NCI-H1436 treated with DMSO at 0.1 percent for 48 hours (cell line): ENCODE measurements at places on chromosomes 1 and 21.

DNA sequence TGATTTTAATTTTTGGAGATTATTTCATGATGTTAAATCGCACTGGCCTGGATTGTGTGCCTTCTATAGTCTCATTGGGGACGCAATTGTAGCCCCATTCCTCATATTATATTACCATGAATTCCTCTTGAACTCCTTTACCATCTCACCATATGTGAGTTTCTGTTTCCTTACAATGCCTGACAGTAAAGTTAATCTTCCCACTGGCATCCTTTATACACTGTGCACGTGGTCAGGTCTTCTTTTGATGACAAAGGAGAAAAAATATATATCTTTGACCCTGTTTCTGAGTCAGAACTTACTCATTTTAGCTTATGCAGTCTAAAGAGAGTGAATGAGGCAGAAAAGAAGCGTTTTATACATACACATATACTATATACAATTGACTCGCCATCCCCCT, 774 bp upstream of the ABL2 start:
- no peak for DNase-seq

DNA sequence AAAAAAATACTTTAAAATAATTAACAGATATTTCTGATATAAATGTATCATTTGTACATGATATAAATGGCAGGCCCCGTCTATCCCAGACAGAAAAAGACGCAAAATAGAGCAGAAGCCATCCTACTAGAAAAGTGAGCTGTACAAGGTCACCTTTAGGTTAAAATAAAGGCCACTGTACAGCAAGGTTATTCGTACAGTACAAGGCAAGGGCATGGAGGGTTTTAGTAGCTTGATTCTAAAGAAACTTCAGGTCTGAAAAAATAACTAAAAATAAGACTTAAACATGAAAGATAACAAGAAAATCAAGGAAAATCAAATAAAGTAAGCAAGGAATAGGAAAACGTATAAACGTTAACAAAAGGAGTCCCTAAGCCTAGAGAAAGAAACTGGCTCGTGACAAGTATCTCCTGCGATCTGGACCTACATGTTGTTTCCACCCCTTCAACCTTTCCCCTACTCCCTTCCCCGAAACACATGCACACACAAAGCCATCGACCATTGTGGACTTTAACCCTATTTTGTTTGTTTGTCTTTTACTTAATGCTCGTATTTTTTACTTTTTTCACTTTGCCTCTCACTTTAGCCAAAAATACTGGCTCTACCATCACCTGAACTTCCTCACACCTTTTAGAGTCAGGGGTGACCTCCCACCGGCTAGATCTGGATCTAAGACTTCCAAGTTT, 26.5 kb upstream of the SLC30A10 start:
- DNase-seq: no peak

- no peak for DNase-seq
These were observed 122.3 kb downstream of the TNFSF18 start for GRCh38 chr1:172928412-172928811.

DNA sequence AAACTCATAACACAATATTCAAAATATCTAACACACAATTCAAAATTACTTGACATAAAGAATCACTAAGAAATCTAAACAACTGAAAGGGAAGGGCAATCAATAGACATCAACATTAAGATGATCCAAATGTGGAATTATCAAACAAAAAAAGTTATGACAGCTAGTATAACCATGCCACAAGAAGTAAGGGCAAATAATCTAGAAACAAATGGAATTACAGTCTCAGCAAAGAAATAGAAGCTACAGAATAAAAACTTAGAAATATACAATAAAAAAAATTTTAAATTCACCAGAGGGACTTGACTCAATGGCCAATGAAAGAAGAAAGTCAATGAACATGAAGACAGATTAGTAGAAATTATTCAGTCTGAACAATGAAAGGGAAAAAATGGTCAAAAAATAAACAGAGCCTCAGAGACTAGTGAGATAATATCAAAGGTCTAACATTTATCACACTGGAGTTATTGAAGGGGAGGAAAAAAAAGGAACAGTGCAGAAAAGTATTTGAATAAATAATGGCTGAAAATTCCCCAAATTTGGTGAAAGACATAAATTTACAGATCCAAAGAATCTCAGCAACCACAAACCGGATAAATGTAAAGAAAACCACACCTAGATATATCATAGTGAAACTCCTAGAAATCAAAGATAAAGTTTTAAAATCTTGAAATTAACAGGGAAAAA, 41.8 kb downstream of the BARHL2 start:
- DNase-seq: no peak

GRCh38 chr1:24896176-24896575, 33.9 kb downstream of the RUNX3 start:
- DNase-seq: no peak

DNA sequence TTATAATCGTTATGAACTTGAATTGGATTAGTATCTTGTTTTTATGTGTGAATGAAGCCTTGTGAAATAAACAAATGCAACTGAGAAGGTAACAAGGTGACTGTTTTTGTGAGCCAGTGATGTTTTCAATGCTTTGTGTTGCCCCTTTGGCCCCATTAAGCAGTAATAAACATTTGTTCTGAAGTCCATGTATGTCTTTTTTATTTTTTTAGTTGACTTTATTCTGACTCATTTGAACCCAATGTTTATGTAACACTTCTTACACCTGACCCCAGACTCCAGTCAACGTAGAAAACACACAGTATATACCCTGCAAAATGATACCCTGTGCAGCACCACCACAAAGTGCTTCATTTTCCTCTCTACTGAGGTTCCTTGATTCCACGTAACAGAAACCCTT, 4.6 kb upstream of the CACYBP start:
- DNase-seq: no peak

GRCh38 chr1:17554954-17555353, 15.5 kb downstream of the ARHGEF10L start:
- no peak for DNase-seq

DNA sequence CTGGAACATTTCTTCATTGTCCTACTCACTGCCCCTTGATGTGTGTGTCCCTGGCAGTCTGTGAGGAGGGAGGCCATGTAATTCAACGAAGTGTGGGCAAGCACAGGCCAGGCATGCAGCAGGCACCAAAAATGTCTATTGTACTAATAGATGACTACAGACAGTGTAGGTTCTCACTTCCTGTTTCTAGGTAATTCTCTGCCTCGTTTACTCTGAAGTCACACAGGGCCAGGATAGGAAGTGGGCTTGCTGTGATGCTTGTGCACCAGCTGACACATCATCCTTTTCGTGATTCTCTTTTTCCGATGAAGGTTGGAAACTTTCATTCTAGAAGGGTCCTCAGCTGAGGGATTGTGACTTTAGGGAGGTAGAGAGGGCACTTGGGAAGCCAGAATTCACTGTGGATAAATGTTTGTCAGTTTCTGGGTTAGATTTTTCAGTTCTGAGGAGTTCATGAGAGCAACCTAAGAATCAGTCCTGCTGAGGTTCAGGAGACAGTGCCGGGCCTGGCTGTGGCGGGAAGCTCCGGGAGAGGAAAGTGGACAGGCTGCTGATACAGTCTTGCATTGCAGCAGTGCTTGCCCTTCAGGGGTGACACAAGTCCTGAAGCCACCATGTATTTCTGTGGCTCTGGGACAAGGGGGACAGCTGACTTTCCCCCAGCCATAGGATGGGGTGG, 4.3 kb upstream of the CSF1 start:
- DNase-seq: no peak

GRCh38 chr1:103523346-103523745, 2.2 kb upstream of the RNPC3 start:
- no peak for DNase-seq

DNA sequence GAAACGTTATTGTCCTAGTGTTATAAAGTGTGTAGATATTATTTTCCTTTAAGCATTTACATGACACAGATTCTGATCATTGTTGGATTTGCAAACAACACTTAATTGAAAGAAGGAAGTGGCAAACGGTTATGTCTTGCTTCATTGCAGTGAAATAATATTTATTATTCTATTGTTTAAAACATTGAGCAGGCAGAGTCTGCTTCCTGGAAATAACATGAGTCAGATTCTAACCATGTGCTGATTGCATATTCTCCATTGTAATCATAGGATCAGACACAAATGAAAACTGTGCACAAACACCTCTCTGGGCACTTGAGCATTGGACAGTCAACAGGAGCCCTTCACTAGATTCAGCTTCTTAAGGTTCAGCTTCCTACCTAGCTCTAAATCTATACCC, 46.8 kb upstream of the USP25 start:
- no peak for DNase-seq

GRCh38 chr1:218451415-218451814, 106.3 kb downstream of the TGFB2 start:
- no peak for DNase-seq

GRCh38 chr1:4117196-4117595, 217.1 kb upstream of the C1orf174 start:
- no peak for DNase-seq

DNA sequence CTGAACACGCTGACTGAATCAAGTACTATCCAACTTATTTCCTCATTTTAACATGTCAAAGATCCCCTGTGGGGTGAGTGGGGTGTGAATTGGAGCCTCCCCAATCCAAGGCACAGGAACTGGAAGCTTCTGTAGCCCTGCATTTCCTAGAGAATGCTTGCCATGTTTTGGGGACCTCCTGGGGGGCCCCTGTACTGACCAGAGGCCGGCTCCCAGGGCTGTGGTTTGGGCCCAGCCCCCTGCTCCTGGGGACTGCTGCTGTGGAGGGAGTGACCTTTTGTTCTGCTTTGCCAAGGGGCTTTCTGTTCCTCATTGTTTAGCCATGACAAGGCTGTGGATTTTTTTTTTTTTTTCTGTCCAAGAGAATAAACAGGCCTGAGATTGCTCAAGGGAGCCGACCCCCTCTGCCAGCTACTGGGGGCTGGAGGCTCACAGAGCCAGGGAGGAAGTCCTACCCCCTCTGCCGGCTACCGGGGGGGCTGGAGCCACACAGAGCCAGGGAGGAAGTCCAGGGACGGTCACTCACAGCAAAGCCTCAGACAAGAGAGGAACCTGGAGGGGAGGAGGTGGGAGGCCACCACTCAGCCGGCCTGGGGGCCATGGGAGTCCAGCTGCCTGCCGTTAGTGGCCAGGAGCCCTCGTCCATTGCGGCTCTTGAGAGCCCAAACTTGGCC, 17.4 kb downstream of the TNFRSF1B start:
- DNase-seq: no peak

- no peak for DNase-seq
These were observed 3.5 kb downstream of the EXOC8 start for GRCh38 chr1:231334079-231334666.
